ENCODE measurements at places on chromosomes 5 and 9.

DNA sequence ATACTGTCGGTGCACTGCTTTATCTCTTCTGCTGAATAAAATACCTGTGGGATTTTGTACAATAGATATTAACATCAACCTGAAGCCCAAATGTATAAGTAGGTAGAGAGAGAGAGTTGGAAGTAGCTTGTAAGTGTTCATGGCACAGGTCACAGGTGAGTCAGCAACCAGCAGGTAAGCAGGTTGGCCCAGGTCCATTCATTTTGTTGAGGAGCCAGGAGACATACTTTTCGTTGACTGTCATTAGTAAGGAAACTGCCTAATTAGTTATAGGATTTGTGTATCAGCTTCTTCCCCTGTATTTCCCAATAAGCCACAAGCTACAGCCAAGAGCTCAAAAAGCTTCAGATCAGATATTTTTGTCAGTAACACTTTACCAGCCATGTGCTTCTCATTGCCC, 650.8 kb downstream of the IRX1 start:
- DNase-seq = no peak

DNA sequence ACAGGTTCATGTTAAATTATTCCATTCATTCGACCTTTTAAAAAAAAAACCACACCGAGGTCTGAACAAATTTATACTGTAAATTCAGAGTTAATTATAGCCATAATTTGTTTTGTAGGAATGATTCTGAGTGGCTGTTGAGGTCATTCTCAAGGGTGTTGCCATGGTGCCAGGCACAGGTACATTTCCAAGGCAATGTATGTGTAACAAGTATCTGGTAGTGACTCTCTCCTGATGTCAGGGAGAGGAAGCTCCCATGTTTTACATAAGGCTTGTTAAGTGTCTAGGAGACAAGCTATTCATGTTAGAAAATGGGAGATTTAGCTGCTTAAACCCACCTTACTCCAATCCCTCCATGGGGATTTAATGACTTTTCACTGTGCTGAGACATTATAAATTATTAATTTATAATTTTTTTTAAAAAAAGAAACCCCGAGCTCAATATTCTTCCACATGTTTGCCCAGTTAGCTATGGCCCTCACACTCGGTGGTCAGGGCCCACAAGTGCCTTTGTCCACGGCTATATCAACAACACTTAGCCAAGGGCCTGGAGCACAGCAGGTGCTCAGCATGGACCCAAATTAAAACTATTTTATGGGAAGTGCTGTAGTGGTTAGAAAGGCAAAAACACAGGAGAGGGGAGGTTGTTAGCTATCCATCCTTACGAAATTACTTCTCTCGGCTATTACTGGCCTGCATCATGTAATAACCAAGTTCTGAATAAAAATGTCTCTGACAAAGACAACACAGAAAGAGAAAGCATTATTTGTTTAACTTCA, 154.6 kb upstream of the GNA14 start:
- no peak for DNase-seq

GRCh38 chr9:9924376-9924775, 688.4 kb downstream of the PTPRD start:
- no peak for DNase-seq

DNA sequence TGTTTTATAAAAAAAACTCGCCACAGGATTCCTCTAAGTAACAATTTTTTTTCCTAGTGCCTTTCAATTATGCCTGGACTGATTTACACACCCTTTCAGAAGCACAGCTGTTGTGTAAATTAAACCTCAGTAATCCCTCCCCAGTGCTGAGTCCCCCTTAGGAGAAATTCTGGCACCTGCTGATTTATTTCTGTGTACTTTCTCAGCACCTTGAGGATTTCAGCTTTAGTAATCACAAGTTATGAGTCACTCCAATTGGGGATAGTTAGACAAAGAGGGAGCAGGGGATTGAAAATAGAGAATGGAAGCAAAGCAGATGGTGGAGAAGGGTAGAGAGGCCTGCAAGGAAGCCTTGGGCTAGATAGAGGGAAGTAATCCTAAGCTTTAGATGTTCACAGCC, 171.7 kb downstream of the TTLL11 start:
- DNase-seq = no peak

DNA sequence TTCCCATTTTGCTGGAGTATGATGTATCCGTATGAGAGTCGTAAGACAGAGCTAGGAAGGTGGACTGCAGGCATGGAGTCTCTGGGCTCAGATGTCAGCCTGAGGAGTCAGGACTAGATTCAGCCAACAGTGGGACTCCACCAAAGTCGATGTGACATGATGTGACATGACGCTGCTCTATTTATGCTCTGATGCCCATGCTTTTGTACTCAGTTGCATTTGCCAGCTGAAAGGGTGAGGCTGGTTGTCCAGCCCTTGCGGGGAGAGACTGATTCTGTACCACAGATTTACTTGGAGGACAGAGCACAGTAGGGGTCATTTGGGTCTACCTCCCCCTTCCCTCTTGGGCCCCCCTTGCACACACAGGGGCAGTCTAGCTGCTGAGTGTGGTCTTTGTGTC, 88.5 kb upstream of the ATG10 start:
- no peak for DNase-seq

- no peak for DNase-seq
Measured at GRCh38 chr5:163540696-163541095, 35.3 kb downstream of the MAT2B start.

GRCh38 chr5:3107156-3107611, 355.7 kb upstream of the IRX2 start:
- DNase-seq = no peak

DNA sequence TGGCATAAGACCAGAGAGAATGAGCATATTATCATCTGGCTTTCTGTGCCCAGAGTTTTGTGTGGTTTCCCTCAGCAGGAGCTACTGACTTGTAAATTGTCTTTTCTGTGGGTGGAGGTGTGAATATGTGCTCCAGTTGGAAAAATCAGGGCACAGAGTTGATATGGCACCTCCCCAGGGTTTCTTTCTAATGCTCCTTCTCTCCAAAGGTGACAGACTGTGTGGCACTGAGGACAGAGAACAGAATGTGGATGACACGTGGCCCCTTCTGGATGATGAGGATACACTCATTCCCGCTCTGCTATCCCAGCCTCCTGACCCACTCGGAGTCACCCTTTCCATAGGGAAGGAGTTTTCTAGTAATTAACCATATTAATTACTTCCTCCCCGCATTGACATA, 221.0 kb downstream of the ICE1 start:
- no peak for DNase-seq

- no peak for DNase-seq
Measured at GRCh38 chr5:137206030-137206715, 293.0 kb downstream of the SPOCK1 start.

DNA sequence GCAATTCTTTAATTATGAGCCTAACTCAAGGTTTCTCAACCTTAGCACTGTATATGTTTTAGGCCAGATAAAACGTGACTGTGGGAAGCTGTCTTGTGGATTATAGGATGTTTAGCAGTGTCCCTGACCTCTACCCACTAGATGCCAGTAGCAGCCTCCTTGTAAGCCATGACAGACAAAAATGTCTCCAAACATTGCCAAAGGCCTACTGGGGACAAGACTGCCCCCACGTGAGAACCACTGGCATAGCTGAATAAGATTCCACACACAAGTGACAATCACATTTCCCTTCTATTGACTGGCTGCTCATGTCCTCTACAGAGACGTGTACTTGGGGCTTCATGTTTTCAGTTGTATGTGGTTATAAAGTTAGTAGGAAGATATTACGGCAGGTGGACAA, 55.4 kb downstream of the GOLM1 start:
- no peak for DNase-seq

DNA sequence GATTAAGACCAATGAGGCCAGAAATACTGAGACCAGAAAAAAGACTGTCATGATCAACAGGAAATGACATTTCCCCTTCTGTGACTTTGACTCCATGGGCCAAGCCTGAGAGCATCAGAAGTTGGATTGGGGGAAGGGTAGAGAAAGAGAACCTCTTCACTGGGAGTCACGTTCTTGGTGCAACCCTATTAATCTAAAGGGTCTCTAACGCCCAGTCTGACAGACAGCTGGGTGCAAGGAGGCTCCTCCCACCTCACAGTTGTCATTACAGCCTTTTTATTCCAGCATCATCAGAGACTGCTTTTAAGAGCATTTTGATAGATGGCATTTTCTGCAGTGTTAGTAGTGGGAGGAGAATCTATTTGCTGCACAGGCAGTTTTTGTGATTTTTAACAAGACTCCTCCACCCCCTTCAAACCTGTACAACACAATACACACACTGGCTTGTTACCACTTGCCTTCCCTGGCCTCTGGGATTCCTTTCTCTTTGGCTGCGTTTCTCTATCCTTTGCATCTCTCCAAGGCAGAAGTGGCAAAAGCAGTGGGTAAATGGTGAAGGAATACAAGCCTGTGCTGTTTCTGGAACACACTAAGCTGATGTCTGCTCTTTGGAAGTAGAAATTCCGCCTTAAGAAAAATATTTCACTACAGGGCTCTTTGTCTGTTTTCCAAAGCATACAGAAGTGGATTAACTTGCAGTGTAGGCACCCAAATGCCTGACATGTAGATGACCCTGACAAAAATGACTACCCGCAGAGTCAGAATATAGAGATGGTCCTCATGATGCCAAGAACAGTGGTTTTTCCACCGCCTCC, 310.4 kb upstream of the ZNF608 start:
- DNase-seq = no peak

DNA sequence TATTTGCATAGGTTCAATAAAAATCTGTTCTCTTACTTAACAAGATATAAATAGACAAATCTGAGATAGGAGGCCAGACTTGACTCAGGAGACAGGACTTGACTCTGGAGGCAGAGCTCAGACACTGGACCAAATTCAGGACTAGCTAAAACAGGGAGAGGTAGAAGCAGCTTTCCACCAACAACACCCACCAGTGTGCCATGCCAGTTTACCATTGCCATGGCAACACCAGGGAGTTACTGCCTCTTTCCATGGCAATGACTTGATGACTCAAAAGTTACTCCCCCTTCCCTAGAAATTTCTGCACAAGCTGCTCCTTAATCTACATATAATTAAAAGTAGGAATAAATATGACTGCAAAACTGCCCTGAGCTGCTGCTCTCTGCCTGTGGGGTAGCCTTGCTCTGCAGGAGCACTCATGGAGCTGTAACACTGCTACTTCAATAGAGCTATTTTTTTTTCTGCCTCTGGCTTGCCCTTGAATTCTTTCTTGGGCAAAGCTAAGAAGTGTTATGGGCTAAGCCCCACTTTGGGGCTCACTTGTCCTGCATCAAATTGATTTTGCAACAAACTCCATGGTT, 473.0 kb downstream of the PLK2 start:
- no peak for DNase-seq

Data from amygdala (tissue), 56 donors.